ENCODE measurements at places on chromosomes 4 and X.
A peak's percentile ranks its signal among the peaks of the same experiment; 100 is the strongest.

- H3K27me3 ChIP-seq = no peaks in the 10 kb centered on the region
- H3K27ac ChIP-seq = no peak overlapping the region
- no peak for DNase-seq
- H3K4me1 ChIP-seq = no peaks in the 10 kb centered on the region
Measured at GRCh38 chr4:27910227-27910626, 1049.6 kb downstream of the STIM2 start.

GRCh38 chr4:139709660-139710059, 44.0 kb downstream of the MGST2 start:
- H3K4me1 ChIP-seq = no peaks in the 10 kb centered on the region
- no peak for DNase-seq
- H3K4me3 ChIP-seq = no peak overlapping the region
- H3K27me3 ChIP-seq = no peaks in the 10 kb centered on the region

GRCh38 chr4:153799694-153800074, 10.8 kb upstream of the SFRP2 start:
- no peak overlapping the region for H3K27ac ChIP-seq
- H3K4me1 ChIP-seq = no peaks in the 10 kb centered on the region
- H3K36me3 ChIP-seq = no peaks in the 10 kb centered on the region

- H3K4me1 ChIP-seq = no peaks in the 10 kb centered on the region
- H3K27me3 ChIP-seq = no peaks in the 10 kb centered on the region
- no peak overlapping the region for H3K4me3 ChIP-seq
- no peak for DNase-seq
Measured at GRCh38 chr4:151219948-151220347, 57.0 kb upstream of the PRSS48 start.

- no peak for DNase-seq
- H3K27ac ChIP-seq = no peak overlapping the region
- H3K4me3 ChIP-seq = no peak overlapping the region
- H3K36me3 ChIP-seq = no peaks in the 10 kb centered on the region
- H3K4me1 ChIP-seq = no peaks in the 10 kb centered on the region
Measured at GRCh38 chr4:128483816-128484215, 196.2 kb upstream of the PGRMC2 start.

GRCh38 chr4:161647757-161648156, 516.0 kb downstream of the FSTL5 start:
- H3K27me3 ChIP-seq = no peaks in the 10 kb centered on the region
- no peak for DNase-seq
- no peak overlapping the region for H3K4me3 ChIP-seq
- no peak overlapping the region for H3K27ac ChIP-seq

GRCh38 chrX:69556060-69557011, 52.2 kb downstream of the NALF2 start:
- H3K36me3 ChIP-seq = no peaks in the 10 kb centered on the region
- no peaks in the 10 kb centered on the region for H3K4me1 ChIP-seq
- DNase-seq = no peak
- no peak overlapping the region for H3K4me3 ChIP-seq

DNA sequence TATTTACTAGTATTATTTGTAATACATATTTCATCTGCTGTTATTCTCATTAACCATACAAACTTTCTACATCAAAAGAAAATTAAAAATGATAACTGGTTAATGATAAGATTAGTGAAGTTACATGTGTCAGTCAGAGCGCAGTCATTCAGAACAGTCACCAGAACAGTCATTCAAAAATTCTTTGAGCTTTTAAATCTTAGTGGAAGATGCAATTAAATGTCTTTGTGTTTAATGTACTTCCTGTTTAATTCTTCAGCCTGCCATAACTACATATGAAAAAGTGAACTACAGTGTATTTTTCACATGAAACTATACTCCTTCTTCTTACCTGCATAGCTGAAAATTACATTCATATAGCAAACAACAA, 179.7 kb upstream of the NDST4 start:
- H3K4me1 ChIP-seq = no peaks in the 10 kb centered on the region
- no peaks in the 10 kb centered on the region for H3K36me3 ChIP-seq
- H3K4me3 ChIP-seq = no peak overlapping the region
- H3K27ac ChIP-seq = no peak overlapping the region
- DNase-seq = no peak

DNA sequence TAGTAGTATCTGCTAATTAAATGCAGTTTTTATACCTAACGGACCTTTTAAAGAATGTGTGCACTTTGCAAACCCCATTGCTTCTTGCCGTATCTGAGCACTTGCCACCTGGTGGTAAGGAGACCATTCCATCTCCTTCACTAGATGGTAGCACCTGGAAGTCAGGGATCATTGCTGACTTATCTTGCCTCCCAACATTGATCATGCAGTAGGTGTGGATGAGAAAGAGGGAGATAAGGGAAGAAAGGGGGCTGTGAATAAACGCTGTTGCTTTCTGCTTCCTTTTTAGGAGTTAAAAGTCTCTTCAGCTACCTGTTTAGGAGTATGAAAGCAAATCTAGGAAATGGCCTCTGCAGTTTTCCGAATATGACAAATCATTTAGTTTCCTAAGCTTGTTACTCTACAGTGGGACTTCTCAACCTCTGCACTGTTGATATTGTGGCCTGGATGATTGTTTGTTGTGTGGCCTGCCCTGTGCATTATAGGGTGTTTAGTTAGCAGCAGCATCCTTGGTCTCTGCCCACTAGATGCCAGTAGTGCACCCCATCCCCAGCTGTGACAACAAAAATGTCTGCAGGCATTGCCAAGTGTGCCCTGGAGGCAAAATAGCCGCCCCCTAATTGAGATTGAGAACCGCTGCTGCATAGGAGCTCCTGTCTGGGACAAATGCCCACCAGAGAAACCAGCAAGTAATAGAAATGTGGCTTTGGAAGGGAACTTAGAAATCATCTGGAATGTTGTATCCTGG, 38.8 kb downstream of the GAB1 start:
- no peaks in the 10 kb centered on the region for H3K36me3 ChIP-seq
- H3K27ac ChIP-seq = peak overlapping the region; percentile 71
- DNase-seq = no peak
- no peaks in the 10 kb centered on the region for H3K27me3 ChIP-seq

- H3K4me1 ChIP-seq = no peaks in the 10 kb centered on the region
- no peak overlapping the region for H3K27ac ChIP-seq
- no peak overlapping the region for H3K4me3 ChIP-seq
- H3K36me3 ChIP-seq = no peaks in the 10 kb centered on the region
- no peaks in the 10 kb centered on the region for H3K27me3 ChIP-seq
Measured at GRCh38 chr4:124902001-124902515, 189.5 kb upstream of the ANKRD50 start.

DNA sequence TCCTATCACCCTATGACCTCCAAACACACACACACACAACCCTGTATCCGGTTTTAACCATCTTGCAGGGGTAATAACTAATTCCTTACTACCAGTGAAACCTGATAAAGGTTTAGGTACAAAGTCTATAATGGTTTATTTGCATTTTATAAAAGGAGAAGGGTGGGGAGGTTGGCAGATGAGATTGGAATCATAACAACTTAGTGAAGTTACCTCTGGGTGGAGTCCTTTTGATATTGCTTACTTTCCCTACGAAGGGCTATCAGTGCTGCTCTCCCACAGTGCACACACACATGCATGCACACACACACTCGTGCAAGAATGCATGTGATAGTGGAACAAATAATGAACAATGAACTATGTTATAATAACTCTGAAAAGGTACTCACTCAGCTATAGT, 56.1 kb downstream of the CCSER1 start:
- H3K4me3 ChIP-seq = no peak overlapping the region
- no peaks in the 10 kb centered on the region for H3K27me3 ChIP-seq
- H3K27ac ChIP-seq = no peak overlapping the region
- DNase-seq = no peak
- H3K36me3 ChIP-seq = no peaks in the 10 kb centered on the region
- no peaks in the 10 kb centered on the region for H3K4me1 ChIP-seq

DNA sequence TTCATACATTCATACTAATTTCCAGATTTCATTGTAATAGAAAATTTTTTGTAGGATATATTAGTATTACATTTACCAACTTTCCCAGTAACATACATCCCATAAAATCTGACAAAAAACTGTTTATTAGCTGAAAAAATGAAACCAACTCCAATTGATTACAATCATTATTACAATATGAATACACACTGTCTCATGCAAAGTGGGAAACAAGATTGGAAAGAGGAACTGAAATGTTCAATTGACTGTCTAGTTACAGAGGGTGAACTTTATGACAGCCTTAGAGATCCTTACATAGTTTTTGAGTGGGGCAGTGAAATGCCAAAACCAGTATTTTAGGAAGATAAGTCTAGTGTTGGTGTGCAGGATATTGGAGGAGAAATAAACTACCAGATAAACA, 2.3 kb upstream of the AMBN start:
- H3K27ac ChIP-seq = no peak overlapping the region
- no peaks in the 10 kb centered on the region for H3K27me3 ChIP-seq
- no peaks in the 10 kb centered on the region for H3K36me3 ChIP-seq
- no peak for DNase-seq
- H3K4me1 ChIP-seq = no peaks in the 10 kb centered on the region

Measured in tibial artery (tissue), 4 donors.